Right lobe of liver (tissue), 6 donors: ENCODE measurements at places on chromosomes 1 and 21. TPM values are rescaled to one million over a fixed set of nuclear protein-coding genes. Genes with fewer than 3 reads are reported as not detected.

The SERPINC1 gene
- 1,767 TPM for total RNA-seq

DNA sequence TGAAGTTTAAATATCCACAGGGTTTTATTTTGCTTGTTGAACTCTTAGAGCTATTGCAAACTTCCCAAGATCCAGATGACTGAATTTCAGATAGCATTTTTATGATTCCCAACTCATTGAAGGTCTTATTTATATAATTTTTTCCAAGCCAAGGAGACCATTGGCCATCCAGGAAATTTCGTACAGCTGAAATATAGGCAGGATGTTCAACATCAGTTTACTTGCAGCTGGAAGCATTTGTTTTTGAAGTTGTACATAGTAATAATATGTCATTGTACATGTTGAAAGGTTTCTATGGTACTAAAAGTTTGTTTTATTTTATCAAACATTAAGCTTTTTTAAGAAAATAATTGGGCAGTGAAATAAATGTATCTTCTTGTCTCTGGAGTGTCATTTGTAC lies 32.8 kb upstream of the DDR2 start:
- no peak for DNase-seq

- DNase-seq, result no peak
Observed at GRCh38 chr1:57520743-57521515, 97.1 kb upstream of the DAB1 start.

DNA sequence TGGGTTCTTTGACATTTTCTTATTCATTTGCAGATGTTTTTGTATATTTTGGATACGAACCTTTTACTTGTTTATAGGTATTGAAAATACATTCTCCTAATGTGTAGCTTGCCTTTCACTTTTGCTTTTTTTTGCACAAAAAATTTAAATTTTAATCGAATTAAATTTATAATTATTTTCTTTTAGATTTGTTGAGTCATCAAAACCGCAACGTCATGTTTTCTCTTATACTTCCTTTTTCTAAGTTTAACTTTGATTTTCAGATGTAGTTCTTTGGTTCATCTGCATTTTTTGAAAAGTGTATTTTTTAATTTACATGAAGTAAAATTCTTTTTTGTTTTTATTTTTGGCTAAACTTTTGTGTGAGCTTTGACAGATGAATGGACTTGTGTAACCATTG lies 243.7 kb upstream of the DPYD start:
- no peak for DNase-seq

The SPRR2G gene
- total RNA-seq, result not detected

GRCh38 chr1:29210278-29211085 lies 20.3 kb downstream of the MECR start:
- no peak for DNase-seq

DNA sequence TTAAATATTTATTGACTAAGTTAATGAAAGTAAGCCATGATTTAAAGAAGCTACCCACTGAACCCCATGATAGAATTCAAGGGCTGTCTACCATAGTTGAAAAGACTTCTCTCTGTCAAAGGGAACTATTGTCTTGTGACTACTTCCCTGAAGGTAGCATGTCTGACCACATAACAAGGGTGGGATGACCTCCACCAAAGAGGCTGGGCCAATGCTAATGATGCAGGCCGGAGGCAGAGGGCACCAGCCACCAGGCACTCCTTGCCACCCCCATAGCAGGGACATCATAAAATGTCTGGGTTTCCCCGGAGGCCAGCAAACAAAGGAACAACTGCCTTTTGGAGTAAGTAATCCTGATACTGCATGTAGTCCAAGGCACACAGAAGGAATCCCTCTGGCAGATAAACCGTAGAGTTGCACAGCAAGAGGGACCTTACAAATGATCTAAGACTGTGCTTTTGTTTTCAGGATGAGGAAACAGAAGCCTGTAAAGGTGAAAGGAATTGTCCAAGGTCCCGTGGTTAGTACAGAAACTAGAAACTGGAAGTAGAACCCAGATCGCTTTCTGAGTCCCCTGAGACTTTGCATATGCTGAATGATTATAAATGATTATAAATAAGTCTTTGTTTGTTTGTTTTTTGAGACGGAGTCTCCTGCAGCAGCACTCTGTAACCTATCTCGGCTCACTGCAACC lies 33.5 kb upstream of the ITPKB start:
- DNase-seq, result no peak

- no peak for DNase-seq
Observed at GRCh38 chr21:33938381-33938780, 22.8 kb upstream of the ATP5PO start.

GRCh38 chr21:33966324-33966949 lies 50.8 kb upstream of the ATP5PO start:
- no peak for DNase-seq

DNA sequence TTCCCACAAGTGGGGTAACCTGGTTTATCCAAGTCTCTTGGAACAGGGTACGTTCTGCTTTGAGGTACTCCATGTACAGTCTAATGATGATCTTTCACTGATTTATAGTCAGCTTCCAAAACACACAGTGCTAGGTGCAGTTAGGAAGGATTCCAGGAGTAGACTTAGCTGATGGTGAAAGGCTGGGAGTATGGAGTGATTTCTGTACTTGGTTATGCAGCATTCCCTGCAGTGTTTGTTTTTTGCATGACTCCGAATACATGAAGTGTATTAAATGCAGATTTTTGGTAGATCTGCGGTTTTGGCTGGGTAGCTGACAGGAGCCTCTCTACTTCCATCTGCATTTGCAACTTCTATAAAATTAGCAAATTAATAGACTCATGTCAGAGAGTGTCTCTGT lies 3.7 kb downstream of the HMGN2 start:
- DNase-seq, result no peak

The MFSD2A gene
- 161 TPM for total RNA-seq

DNA sequence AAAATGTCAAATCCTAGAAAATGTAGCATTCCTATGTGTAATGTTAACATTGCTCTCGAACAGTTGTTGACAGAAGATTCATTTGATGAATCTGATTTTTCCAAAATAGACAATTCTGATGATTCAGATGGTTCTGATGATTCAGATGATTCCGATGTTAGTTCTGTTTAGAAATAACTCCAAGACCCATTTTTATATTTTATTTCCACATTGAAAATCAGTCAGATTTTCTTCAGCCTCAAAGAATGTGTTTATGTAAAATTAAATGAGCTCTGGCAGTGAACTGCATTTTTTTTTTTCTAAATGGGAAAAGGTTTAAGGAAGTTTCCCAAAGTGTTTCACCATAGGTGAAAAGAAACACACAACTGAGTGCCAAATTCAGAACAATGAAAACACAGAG lies 136.5 kb downstream of the TSEN15 start:
- DNase-seq, result no peak

GRCh38 chr1:227351443-227351842 lies 33.2 kb upstream of the CDC42BPA start:
- no peak for DNase-seq

DNA sequence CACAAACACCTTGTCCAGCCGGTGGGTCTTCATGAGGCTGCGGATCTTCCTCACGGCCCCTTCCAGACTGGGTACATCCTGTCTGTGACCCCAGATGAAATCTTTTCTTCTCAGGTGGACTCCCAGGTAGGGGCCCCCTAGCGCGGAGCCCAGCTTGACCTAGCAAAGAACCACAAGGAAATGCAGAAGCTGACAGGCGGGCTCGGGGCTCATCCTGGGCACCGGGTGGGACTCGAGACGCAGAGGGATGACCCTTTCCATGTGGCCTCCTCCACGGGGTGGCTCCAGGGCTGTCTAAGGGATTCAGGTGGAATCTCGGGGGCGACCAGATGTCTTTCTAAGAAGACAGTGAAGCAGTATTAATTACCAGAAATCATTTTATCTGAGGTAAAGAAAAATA lies 17.8 kb downstream of the POFUT2 start:
- DNase-seq, result peak; percentile 44

GRCh38 chr1:174946031-174946430 lies 53.7 kb upstream of the CACYBP start:
- no peak for DNase-seq

- DNase-seq, result peak; percentile 65
Observed at GRCh38 chr1:181083842-181084605, 4.5 kb upstream of the IER5 start.

DNA sequence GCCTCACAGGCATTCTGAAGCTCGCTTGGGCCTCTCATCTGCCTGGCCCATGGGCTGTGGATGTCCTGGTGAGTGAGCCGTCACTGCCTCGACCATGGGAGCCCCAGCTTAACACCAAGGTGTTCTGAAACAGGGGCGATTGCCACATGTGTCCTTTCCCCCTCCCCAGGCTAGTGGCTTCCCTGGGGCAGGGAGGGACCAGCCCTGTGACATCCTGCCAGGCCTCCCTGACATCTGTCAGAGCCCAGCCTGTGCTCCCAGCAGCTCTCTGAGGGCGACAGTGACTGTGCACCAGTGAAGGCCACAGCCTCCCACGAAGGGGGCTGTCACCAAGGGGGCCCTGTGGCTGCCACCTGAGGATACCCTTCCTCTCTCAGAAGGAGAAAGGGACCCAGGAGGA lies 35.9 kb upstream of the CCDC27 start:
- no peak for DNase-seq

DNA sequence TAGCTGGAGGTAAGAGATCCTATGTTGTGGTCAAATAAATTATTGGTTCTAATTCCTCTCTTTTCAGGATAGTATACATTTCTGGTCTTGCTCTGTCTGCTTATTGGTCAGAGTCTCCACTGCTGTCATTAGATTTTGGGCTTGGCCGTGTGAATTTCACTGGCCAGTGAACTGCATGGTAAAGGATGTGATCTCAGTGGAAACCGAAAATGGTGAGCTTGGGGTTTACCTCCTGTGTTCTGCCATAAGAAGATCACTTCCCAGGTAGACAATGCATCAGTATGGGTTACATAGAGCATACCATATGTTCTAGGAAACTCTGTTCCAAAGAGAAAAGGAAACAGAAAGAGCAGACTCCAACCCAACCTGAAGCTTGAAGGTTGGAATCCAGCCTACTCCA lies 1123.3 kb upstream of the B3GALT2 start:
- no peak for DNase-seq

The ILDR2 gene
- 3.7 TPM for total RNA-seq

- no peak for DNase-seq
Observed at GRCh38 chr1:33099290-33100118, 18.6 kb downstream of the AZIN2 start.

DNA sequence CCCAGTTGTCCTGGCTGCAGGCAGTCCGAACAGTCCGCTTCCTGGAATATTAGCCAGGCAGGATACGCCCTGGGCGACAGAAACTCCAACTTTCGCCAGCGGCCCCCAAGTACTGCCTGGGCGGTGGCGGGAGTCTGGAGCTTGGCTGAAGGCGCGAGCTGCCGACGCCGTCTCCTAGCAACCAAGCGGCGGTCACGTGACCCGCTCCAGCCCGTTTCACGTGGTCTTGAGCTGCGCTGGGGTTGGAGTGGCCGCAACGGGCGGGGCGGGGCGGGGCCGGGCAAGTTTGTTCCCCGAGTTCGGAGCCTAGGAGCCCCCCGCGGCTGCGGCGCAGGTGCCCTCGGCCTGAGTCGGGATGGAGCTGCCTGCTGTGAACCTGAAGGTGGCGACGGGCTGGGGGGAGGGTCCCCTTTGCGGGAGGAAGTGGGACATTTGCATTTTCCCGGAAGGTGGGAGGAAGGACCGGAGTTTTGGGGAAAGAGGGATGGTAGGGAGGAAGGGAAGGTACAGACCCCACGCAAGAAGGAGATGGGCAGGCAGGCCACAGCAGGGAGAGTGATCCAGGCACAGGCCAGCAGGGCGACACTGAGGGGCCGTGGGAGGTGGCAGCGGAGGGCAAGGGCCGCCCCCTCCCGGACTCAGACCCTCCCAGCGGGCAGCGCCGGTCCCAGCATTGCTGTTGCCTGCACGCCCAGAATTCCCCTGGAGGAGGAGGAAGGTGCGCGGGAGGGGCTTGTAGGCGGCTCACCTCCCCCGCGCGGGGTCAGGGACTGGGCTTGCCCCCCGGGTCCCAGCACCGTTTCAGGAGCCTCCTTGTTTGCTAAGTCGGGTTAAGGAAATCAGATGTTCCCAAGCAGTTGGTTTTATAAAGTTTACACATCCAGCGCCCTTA lies at the start of gene AGTRAP:
AGTRAP (plus strand) TSS at position 283 of the 892 bp plus-strand sequence; CDS start at position 356, 73 bp downstream.
- DNase-seq, result peak; percentile 97

DNA sequence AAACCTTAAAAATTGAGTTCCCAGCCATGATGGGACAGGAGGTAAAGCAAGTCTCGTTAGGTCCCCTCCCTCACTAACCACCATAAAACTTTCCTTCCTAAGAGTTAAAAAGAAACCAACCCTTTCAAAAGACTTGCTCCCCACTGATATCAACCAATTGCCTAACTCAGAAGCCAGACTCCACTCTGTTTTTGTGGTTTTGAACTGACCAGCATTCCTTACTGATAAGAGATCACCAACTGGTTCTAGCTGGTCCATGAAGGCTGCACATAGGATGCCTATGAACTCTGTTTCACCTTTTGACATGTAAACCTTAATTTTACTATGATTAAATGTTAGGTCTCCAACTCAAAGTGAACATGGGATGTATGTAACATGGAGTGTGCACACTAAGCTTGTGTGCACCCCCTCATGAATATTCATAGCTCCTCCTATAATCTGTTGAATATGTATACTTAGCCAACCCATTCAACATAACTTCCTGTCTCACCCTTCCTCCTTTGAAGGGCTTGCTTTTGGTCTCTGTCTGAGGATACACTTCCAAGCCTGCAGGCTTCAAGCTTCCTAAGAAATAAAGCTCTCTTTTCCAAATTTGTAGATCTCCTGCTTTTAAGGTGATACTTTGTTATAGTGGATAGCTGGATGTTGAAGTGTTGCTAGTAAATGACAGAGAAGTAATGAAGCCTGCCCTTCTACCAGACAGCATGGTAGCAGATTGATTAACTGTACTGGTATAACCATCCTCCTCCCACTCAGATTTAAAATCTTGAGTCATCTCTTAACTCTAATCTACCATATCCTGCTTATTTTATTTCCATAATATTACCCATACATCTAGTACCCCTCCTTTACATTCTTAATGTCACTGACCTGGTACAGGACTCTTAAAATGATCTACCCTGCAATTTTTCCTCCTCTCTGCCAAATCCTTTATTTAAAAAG lies 95.6 kb downstream of the ZNF644 start:
- no peak for DNase-seq

DNA sequence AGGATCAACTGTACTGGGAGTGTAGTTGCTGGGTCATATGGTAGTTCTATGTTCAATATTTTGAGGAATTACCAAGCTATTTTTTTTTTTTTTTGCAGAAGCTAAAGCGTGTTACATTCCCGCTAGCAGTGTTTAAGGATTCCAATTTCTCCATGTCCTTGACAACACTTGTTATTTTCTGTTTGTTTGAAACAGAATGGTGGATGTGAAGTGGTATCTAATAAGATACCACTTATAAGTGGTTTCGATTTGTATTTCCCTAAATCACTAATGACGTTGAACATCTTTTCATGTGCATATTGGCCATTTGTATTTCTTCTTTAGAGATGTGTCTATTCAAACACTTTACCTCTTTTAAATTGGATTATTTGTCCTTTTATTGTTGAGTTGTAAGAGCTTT lies 112.2 kb downstream of the DISP1 start:
- DNase-seq, result no peak
